Transverse colon (tissue), 4 donors: ENCODE measurements at places on chromosomes 5 and 9. TPM values are rescaled to one million over a fixed set of nuclear protein-coding genes. Genes with fewer than 3 reads are reported as not detected.

DNA sequence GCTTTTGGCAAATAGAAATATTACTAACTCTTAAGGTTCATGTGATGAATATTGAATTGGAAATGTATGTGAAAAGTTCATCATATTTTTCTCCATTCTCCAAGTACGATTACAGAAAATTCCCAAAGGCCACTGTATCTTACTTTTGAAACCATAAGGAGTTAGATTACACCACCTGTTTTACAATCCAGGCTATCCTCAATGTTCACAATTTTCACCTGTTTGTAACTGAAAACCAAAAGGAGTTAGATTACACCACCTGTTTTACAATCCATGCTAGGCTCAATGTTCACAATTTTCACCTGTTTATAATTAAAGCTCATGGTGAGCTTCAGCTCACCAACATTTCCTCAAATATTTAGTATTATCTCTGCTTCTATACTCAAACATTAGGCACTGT, 188.0 kb downstream of the HCN1 start:
- H3K36me3 ChIP-seq, result no peaks in the 10 kb centered on the region
- no peaks in the 10 kb centered on the region for H3K27me3 ChIP-seq
- DNase-seq, result no peak
- no peak overlapping the region for H3K27ac ChIP-seq

DNA sequence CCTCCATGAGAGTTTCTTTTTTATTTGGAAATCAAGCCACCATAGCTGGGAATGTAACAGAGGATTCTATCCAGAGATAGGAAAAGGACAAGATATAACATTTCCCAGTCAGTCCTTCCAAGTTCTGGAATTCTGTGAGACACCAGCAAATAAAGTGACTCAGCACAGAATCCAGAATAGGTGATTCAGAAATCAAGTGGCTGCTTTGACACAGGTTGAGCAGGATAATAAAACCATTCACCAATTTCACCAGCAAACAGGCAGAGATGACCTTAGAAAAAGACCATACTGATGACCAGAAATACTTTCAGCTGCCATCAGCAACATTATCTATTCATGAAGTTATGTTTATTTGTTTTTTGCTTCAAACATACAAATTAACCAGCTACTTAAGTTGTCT, 491.5 kb upstream of the TUSC1 start:
- DNase-seq, result no peak
- no peaks in the 10 kb centered on the region for H3K27me3 ChIP-seq
- no peaks in the 10 kb centered on the region for H3K4me1 ChIP-seq

- peak overlapping the region; percentile 93 for H3K27ac ChIP-seq
- no peaks in the 10 kb centered on the region for H3K36me3 ChIP-seq
These were observed 571 bp downstream of the PPIC start for GRCh38 chr5:123035918-123036390.

IL13 gene
- not detected for total RNA-seq

DNA sequence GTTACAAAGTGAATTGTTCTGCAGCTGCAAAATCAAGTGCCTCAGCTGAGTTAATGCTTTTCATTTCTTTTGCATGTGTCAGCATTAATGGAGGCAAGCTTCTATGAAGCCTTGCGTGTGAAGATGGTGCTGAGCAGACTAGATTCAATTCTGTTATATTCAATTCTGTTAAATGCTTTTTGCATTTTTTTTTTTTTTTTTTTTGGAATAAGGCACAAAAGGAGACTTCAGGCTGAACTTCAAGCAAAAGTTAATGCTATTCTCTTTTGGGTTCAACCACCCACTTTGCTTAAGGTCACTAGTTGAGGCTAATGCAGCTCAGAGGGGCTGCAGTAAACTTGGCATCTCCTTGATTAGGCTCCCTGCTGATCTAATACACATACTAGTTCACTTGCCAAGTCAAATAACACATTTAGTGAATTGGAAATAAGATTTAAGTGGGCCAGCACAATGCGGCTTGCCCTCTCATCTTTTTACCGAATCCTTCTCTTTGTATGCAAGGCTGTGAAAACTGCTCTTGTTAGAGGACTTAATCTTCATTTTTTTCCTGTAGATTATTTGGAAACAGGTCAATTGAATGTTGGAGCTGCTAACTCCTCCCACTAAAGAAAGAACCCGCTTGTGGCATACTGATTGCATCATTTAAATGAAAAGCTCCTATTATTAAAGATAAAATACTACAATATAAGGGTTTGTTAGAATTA, 1020.2 kb downstream of the NR2F1-AS1 start:
- no peak for DNase-seq
- no peak overlapping the region for H3K27ac ChIP-seq
- H3K4me3 ChIP-seq, result no peak overlapping the region
- H3K27me3 ChIP-seq, result no peaks in the 10 kb centered on the region

LRRC19 gene
- total RNA-seq, result 102 TPM

- H3K27ac ChIP-seq, result peak overlapping the region; percentile 83
- no peaks in the 10 kb centered on the region for H3K36me3 ChIP-seq
- H3K4me1 ChIP-seq, result peaks cover 26% of the 10 kb centered on the region
- no peaks in the 10 kb centered on the region for H3K27me3 ChIP-seq
These were observed 14.2 kb upstream of the CAST start for GRCh38 chr5:96648023-96648422.

DNA sequence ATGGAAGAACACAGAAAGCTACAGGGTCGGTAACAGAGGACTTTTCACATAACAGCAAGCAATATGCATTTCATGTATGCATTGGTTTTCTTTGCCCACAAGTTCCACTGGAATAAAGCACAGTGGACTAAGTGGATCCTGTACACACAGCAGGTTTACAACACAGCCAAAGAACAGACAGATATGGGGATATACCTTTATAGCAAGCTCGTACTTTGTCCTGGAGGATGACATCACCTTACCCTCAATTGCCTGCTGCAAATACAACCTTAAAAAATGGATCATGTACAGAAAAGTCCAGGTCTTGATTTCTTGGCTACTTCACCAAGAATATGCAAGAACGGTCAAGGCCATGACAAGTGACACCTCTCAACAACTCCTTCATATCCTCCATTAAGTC, 1445.5 kb downstream of the MAT2B start:
- no peak overlapping the region for H3K27ac ChIP-seq
- H3K27me3 ChIP-seq, result no peaks in the 10 kb centered on the region
- no peaks in the 10 kb centered on the region for H3K4me1 ChIP-seq
- H3K36me3 ChIP-seq, result no peaks in the 10 kb centered on the region
- H3K4me3 ChIP-seq, result no peak overlapping the region

NR4A3 gene
- 1.9 TPM for total RNA-seq

DNA sequence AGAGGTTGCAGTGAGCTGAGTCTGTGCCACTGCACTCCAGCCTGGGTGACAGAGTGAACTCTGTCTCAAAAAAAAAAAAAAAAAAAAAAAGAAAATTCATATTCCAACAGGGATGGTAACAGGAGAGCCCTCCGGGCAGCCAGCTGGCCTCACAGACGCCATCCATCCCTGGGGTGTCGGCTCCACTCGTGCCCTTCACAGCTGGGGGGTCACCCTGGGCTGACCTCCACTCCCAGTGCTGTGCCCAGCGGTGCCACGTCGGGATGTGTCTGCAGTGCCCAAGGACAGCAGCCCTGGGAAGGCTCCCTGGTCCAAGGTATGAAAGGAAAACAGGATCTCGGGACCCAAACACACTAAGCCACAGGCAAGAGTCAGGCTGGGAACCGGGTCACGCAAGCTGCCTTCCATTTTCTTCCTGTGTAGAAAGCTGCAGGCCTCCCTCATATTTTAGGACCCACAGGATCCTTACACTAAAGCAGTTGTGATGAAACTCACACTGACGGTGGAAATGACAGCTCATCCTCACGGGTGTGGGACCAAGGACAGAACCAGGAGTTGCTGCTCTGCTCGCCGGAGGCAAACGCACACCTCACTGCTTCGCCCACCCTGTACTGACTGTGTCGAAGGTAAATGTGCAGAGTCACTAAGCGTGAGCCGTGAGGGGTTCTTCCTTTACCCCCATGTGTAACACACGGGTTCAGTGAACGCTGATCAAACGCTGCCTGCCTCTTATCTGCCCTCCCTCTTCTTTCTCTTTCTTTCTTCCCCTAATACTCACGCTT, 5.3 kb downstream of the SLC12A7 start:
- peaks cover 90% of the 10 kb centered on the region for H3K4me1 ChIP-seq
- no peak overlapping the region for H3K4me3 ChIP-seq
- H3K27ac ChIP-seq, result peak overlapping the region; percentile 81
- no peaks in the 10 kb centered on the region for H3K27me3 ChIP-seq
- DNase-seq, result no peak
- no peaks in the 10 kb centered on the region for H3K36me3 ChIP-seq

CCNJL gene
- total RNA-seq, result 23.9 TPM

PCDHGC5 gene
- total RNA-seq, result 0.20 TPM

POU5F2 gene
- 7.8 TPM for total RNA-seq

DNA sequence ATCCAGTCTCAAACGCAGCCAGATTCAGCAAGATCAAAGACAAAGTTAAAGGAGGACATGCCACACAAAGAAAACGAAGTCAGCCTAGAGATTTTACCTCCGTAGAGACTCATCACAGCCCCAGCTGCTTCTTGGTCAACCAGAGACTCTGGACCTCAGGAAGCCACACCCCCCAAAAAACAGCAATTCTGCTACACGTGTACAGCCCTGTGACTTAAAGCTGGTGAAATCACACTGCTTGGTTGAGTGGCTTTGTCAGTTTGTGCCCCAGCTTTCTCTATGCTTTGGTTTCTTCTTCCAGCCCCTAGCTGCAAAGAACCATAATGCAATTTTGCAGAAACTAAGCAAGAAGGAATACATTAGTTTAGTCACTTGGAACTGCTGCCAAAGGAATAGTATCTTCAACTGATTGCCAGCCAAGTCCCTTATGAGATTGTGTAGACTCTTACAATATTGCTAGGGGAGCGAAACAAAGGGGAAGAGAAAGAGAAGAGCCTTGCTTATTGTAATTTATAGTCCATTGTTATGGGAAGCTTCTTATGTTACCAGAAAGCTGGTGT, 158.8 kb upstream of the ZNF462 start:
- no peaks in the 10 kb centered on the region for H3K4me1 ChIP-seq
- H3K36me3 ChIP-seq, result no peaks in the 10 kb centered on the region
- H3K27ac ChIP-seq, result no peak overlapping the region
- no peaks in the 10 kb centered on the region for H3K27me3 ChIP-seq
- H3K4me3 ChIP-seq, result no peak overlapping the region
- DNase-seq, result no peak

- peaks cover 6% of the 10 kb centered on the region for H3K4me1 ChIP-seq
- H3K27me3 ChIP-seq, result no peaks in the 10 kb centered on the region
- no peaks in the 10 kb centered on the region for H3K36me3 ChIP-seq
- no peak overlapping the region for H3K27ac ChIP-seq
- DNase-seq, result no peak
These were observed 21.1 kb downstream of the CARTPT start for GRCh38 chr5:71740015-71740753.

GRCh38 chr5:9905661-9906060, 275.5 kb upstream of the TAS2R1 start:
- no peak overlapping the region for H3K4me3 ChIP-seq
- no peak overlapping the region for H3K27ac ChIP-seq
- H3K4me1 ChIP-seq, result no peaks in the 10 kb centered on the region
- no peaks in the 10 kb centered on the region for H3K27me3 ChIP-seq
- no peaks in the 10 kb centered on the region for H3K36me3 ChIP-seq

DNA sequence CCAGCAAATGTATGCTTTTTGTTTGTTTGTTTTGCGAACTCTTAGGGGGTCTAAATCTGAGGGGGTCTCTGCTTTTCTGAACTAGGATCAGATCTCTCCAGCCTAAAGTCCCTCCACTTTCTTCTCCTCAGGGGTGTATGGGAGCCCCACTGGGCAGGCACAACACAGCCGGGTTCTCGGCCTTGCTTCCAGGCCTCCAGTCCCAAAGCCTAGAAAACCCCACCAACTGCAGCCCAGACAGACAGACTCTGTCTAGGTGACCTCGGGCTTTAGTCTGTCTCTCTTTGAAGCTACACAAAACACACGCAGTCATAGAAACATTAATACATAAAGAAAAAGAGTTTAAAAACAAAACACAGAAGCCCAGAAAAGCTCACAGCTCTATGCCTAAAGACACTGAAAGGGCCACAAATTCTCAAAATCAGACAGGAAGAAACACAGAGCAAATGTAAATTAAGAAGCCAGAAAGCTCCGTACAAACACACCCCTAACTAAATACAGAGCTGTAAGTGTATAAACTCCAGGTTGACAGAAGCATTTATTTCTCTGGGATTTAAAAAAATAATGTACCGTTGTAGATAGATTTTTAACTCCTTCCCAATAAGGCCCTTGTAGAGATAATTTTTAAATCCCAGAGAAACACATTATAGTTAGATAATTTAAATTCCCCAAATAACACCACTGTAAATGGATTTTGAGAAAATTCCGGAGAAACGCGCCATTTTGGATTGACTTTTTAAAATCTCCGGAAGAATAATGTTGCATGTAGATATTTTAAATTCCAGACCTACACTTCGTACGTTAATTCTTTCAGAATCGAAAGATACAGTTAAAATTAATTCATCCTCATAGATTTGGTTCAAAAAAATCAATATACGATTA, 2.0 kb downstream of the PITX1 start:
- H3K4me3 ChIP-seq, result no peak overlapping the region
- peaks cover 100% of the 10 kb centered on the region for H3K27me3 ChIP-seq
- peaks cover 22% of the 10 kb centered on the region for H3K4me1 ChIP-seq
- H3K27ac ChIP-seq, result peak overlapping the region; percentile 79

DNA sequence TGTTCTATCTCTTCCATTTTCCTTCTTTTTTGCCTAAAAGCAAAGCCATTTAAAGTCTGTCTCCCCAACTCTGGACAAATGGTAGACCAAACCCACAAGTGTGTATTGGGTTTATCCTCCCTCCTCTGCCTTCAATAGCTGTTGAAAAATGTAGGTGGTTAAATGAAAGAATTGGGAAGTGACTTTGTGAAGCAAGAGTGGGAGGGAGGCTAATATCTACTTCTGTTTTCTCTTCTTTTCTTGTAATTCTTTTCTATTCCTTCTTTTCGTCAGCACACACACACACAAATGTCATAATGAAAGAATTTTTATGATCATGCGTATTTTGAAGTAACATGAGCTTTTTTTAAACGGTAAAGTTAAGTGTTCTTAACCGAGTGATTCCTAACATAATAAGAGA, 3.8 kb downstream of the CCDC152 start:
- H3K4me1 ChIP-seq, result no peaks in the 10 kb centered on the region
- no peak for DNase-seq
- H3K27me3 ChIP-seq, result peaks cover 22% of the 10 kb centered on the region
- H3K36me3 ChIP-seq, result no peaks in the 10 kb centered on the region
- no peak overlapping the region for H3K27ac ChIP-seq
- no peak overlapping the region for H3K4me3 ChIP-seq

GRCh38 chr5:148776780-148777179, 49.6 kb upstream of the ADRB2 start:
- no peaks in the 10 kb centered on the region for H3K36me3 ChIP-seq
- no peak overlapping the region for H3K4me3 ChIP-seq
- DNase-seq, result no peak
- no peaks in the 10 kb centered on the region for H3K27me3 ChIP-seq
- no peaks in the 10 kb centered on the region for H3K4me1 ChIP-seq

KCNV2 gene
- not detected for total RNA-seq
